ENCODE measurements at places on chromosomes 4 and X.

- no peak for DNase-seq
These were observed 17.4 kb downstream of the TMEM192 start for GRCh38 chr4:165095291-165095690.

GRCh38 chr4:89703829-89704590, 133.0 kb downstream of the SNCA start:
- no peak for DNase-seq

DNA sequence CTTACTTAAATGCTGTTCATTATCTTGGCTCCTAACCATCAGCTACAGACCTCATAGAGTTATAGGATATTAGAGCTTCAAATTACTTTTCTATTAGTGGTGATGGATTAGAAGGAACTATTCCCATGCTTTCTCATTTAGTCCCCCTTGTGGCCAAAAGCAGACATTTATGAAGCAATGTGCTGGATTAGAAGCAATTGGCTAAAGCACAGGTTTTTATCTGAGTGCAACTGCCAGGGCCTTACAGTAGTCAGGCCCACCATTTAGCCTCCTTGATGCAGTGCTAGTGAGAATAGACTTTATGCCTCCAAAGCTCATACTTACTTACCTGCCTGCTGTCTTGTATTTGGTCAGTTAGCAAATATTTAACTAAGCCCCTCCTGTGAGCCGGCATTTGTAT, 93.0 kb downstream of the TSPAN7 start:
- DNase-seq = peak; percentile 14

DNA sequence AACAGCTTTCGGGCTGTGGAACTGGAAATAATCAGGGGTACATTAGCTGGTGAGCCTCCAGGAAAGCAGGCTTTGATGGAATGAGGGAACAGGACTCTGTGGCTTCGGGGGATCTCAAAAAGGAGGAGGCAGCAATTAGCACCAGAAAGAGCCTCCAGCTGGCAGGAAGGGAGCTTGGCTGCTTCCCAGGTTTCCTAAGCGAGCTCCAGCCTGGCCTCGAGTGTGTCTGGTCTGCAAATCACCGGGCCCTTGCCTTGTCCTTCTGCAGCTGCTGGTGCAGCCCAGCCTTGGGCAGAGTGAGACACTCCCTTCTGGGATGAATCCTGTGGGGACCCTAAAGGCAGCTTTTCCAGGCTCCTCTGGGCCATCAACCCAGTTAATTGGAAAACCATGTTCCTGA, 10.7 kb upstream of the PDHA1 start:
- DNase-seq = peak; percentile 3

- no peak for DNase-seq
These were observed 263.5 kb downstream of the PABPC4L start for GRCh38 chr4:133938061-133938460.

- DNase-seq = peak; percentile 13
These were observed 37.3 kb downstream of the NUDT11 start for GRCh38 chrX:51459125-51459524.

GRCh38 chr4:153661215-153661822, 22.8 kb upstream of the TLR2 start:
- no peak for DNase-seq

DNA sequence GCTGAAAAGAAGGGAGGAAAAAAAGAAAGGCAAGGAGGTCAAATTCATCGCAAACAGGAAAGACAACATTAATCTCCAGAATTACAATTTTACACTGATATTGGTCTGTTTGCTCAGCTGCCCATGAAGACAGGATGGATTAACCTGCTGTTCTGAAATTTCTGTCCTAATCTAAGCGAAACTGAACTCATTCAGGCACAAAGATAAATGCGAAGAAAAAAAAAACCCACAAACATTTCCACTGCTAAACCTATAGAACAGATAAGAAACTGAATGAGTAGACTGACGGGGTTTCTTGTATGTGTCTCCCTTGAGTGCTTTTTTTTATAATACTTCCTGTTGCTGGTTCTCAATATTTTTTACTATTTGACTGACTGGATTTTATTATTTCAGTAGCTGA, 251.8 kb upstream of the FTHL17 start:
- DNase-seq = no peak

GRCh38 chr4:186722796-186723291, 812 bp downstream of the FAT1 start:
- no peak for DNase-seq

- peak; percentile 71 for DNase-seq
These were observed 88.3 kb downstream of the ZNF718 start for GRCh38 chr4:212438-213188.

- no peak for DNase-seq
These were observed 234.8 kb downstream of the SCFD2 start for GRCh38 chr4:53130896-53131561.

DNA sequence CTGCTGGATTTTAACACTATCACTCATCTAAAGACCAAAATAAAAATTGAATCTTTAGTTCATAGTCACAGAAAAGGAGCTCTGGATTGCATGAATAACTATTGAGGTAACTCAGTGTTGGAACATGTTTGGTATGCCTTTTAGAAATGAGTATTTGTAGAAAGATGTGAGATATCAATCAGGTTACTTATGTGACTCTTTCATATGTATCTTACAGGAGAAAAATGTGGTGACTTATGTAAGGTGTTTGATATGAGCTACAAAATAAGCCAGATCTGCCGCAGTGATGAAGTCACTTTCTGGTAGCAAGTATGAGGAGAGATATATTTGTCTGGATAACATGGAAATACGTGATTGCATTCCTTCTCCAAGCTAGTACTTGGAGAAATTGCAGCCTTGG, 1653.3 kb upstream of the PCDH7 start:
- peak; percentile 34 for DNase-seq

- DNase-seq = no peak
These were observed at the start of gene NMU for GRCh38 chr4:55635741-55636655. Gene NMU, minus strand, starts transcription at chr4:55636298. Its CDS starts 106 bp downstream, at chr4:55636192.

- DNase-seq = no peak
These were observed 28.5 kb upstream of the CCDC110 start for GRCh38 chr4:185500035-185500434.

DNA sequence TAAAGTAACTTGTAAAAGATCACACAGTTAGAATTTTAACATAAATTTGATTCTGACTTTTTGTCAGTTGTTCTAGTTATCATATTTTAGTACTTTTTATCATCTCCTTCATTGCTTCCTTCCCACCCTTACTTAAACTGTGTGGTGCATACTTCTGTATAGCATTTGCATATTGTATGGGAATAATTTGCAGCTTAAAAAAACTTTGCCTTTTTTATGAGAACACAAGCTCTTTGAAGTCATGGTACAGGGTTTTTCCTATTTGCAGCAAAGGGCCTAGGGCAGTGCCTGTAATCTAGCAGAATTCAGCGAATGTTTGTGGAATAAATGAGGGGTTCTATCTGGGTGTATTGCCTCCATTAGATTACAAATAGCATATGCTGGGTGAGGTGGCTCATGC, 41.6 kb downstream of the SYNPO2 start:
- DNase-seq = no peak

GRCh38 chr4:132572210-132572609, 576.9 kb upstream of the PCDH10 start:
- DNase-seq = peak; percentile 25

DNA sequence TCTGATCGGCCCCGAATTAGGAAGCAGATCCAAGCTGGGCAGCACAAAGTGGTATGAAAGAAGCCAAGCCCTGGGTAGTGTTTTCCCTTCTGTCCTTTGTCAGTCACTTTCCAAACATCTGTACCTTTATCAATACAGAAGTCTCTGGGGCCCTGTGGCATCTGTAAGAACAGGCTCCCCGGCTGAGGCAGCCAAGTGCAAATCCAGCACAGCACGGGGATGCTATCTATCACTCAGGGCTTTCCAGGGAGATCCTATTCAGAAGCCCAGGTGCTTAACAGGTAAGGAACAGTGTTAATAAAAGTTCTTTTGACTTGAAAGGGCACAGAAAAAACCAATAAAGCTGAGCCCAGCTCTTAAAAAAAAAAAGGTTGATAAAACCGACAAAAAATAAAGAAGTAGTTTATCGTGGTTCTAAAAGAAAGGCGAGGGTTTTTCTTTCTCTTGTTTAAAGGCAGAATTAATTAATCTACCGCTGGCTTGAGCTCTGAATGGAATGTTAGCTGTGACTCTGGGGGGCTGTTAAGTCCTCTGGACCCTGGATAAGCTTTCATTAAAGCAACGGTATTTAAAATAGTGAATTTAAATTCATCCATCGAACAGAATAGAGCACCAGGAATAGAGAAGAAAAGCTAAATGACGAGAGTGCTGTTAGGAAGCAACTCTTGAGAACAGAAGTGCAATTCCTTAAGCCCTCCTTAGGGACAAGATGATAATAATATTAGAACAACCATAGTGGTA, 119.1 kb upstream of the GATB start:
- DNase-seq = no peak

DNA sequence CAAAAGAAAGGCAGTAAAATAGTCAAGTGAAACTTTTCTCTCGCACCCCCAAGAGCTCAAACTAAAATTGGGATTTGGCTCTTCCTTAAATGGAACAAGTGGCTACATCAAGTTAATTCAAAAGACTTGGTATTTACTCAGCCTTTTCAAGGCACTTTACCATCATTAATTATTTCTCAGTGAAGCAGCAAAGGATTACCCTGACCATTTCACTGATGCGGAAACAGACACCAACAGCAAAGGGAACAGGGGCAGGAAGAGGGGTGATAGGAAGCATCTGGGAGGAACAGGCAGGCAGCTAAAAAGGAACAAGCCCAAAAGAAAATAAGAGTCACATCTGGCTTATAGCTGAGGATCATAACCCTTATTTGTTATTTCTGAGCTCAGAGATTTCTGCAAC, 2.7 kb downstream of the SCML2 start:
- DNase-seq = no peak

- DNase-seq = no peak
These were observed 191.8 kb downstream of the ADAM29 start for GRCh38 chr4:175109933-175110332.

- DNase-seq = no peak
These were observed 192.3 kb downstream of the SPATA18 start for GRCh38 chr4:52243367-52243766.

- peak; percentile 15 for DNase-seq
These were observed 36.6 kb downstream of the GRSF1 start for GRCh38 chr4:70802928-70803580.

- peak; percentile 13 for DNase-seq
These were observed 3.9 kb downstream of the L1CAM start for GRCh38 chrX:153882086-153882498.

DNA sequence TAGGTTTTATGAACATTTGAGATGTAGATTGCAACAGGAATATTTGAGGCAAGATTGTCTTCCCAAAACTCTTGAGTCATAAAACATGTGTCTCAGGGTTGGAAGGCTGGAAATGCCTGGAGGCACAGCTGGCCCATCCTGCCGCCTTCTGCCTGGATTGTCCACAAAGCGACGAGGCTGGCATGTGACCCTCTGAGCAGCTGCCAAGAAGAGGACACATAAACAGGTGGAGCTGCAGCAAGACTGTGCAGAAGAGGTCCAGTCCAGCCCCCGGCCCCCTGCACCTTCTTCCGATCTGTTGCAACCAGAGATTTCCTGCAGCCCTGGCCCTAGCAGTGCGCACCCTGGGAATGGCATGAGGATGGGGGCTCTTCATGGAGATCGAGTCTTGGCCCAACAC, 101.9 kb upstream of the BCOR start:
- no peak for DNase-seq

DNA sequence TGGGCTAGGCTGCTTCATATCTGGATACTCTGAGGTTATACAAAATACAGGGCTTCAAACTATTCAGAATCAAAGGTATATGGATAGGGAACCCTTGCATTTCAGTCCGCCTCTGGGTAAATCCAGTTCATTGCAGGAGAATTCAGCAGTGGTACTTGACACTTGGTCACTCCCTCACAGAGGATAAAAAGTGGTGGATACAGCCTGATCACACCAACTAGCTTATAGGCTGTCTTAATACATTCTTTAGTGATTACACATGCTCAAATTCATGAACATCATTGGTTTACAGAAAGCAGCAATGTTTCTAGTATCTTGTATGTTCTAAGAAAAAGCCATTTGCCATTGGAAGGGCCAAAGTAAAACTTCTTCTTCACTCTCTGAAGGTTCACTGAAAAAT, 104.8 kb upstream of the PDE5A start:
- peak; percentile 75 for DNase-seq

- no peak for DNase-seq
These were observed 278.1 kb upstream of the TET2 start for GRCh38 chr4:104868533-104868932.

- peak; percentile 75 for DNase-seq
These were observed 81.8 kb upstream of the RBPJ start for GRCh38 chr4:26238778-26239679.

DNA sequence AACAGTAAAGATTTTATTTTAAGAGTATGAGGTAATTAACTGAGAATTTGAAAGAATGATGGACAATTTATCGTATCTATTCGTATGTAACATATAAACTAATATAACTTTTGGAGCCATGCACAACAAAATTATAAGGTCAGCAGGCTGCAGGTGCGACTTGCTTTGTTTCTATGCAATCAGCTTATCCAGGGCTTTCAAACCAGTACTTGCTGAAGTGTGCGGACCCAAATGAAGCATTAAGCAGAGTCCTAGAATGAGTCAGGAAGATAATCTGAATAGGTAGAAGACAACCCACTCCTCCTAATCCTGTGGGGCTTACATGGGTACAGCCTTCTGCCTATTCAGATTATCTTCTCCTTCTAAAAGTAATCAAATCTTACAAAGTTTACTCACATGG, 2.1 kb downstream of the NSD2 start:
- no peak for DNase-seq

DNA sequence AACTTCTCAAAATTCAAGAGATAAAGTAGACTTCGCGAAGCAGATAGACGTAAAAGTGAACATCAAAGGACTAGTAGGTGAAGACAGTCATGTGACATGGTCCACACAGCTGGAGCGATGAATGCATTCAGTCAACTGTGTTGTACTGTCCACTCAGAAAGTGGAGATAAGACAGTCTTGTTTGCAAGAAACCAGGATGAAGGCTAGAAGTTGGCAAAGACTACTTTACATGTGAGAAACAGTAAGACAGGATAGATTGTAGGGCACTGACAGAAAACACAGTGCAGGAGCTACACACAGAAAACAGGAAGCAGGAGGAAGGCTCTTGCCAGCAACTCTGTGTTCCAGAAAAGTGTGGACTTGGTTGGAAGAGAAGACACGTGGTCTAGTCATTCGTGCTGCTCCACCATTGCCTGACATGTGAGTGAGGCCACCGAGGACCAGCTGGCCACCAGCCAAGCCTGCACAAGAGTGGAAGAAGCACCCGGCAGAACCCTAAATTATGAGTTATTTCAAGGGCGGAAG, 78.9 kb downstream of the FAT1 start:
- DNase-seq = peak; percentile 40

- no peak for DNase-seq
These were observed 1100.0 kb upstream of the SLIT2 start for GRCh38 chr4:19151684-19152083.

- DNase-seq = no peak
These were observed 191.9 kb downstream of the FBXW7 start for GRCh38 chr4:152344001-152344400.
